ENCODE measurements at places on chromosomes 4 and X.

DNA sequence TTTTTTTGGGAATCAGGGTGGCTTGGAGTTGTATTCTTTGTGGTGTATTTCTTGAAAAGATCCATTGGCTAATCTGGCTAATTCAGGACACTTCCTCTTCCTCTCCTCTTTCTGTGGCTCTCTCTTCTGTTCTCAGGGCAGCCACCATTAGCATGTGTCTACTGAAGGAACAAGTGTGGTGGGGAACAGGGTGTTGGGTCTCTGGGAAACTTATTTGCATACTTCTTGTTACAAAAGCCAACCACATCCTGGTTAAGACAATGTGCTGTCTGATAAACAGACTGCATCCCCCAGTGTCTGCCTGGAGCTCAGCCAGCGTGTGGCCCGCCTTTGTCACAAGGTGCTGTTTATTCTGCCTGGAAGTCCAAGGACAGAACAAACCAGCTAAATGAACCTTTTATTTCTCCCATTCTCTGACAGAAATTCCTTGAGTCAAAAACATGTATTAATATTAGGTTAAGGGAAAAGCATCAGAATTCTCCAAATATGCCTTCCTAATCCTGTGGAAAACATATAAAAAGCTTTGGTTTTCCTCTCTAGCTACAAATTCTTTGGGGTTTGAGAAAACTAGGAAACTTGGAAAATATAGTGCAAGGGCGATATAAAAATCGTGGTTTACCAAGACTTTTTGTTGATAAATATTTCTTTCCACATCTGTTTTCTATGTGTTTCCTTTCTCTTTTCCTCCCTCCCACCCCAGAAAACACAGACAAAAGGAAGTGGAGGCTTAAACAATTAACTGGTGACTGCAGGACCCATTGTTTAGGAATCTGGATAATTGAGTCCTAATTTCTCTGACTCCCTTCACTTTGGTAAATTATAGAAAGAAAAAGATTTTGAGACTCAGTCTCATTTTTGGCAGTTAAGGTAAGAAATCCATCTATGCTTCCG lies 203.6 kb downstream of the SPRY1 start:
- peak; percentile 88 for DNase-seq

GRCh38 chrX:2774776-2775175 lies 22.9 kb downstream of the XG start:
- DNase-seq: no peak

- DNase-seq: no peak
Observed at GRCh38 chrX:57329008-57329407, 42.5 kb downstream of the FAAH2 start.

DNA sequence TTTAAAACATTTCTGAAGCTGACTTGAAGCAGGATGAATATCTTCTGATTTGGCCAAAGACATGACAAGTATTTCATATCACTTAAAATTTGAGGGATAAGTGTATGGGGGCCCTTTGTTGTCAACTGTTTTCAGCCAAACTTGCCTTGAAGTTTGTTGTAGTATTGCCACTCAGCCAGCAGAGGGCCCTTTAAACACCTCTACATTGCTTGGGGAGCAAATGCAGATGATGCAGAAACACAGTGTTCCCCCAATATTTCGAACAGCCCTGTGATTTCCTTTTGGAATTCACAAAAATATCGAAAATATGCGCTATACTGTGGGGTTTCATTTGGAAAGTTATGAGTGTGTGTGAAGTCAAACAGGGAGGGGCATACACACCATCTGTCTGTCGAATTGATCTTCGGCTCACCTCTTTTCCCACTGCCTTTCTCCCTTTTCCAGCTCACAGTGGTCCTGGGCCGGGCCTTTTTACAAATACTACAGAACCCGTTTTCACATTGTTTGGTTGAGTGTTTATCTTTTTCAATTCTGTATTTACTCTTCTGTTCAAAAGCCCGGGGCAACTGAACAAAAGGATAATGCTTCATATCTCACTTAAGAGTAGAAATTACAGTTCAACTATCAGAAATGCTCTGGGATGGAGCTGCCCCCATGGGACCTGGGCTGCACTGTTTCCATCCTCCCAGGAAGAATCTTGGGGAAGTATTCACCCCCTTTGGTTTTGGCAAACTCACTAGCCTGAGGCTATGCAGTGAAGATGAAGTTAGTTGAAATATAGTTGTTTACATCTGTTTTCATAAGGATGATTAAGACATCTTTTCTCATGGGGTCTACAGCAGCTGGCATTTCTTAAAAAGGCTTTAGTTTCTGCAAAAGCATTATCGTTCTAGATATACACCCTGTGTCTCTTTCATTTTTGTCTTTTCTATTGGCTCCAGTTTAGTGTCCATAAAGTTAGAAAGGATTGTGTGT lies 137.6 kb downstream of the EGF start:
- DNase-seq: peak; percentile 14

- peak; percentile 11 for DNase-seq
Observed at GRCh38 chr4:102180046-102180445, 165.2 kb downstream of the SLC39A8 start.

- DNase-seq: peak; percentile 96
Observed at GRCh38 chr4:94207469-94208224, at the start of gene SMARCAD1. SMARCAD1 (plus strand) TSS chr4:94207865; CDS start chr4:94208395, 530 bp downstream.

DNA sequence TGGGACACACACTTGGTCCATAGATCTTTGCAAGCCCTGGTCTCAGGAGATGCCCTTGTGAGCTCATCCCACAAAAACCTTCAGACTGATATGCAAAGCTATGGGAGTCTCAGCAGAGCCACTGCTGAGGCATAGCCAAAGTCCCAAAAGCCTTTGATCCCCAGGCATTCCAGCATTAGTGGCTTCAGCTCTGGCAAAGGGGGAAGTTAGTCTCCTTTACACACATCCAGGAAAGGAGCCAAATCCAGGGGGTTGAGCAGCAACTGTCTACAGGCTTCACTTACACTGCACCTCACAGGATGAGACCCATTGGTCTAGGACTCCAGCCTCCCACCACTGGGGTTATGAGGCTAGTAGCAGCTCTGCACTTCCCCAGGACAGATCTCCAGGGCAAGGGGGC lies 14.0 kb downstream of the PF4 start:
- no peak for DNase-seq

- no peak for DNase-seq
Observed at GRCh38 chr4:8067274-8067936, 91.2 kb downstream of the ABLIM2 start.

GRCh38 chrX:2819345-2820135 lies 9.2 kb upstream of the GYG2 start:
- peak; percentile 11 for DNase-seq

- no peak for DNase-seq
Observed at GRCh38 chr4:178577933-178578332, 1135.7 kb upstream of the AGA start.

GRCh38 chrX:33204889-33205288 lies 6.5 kb downstream of the DMD start:
- DNase-seq: peak; percentile 37

GRCh38 chrX:54825716-54826438 lies 18.3 kb downstream of the MAGED2 start:
- DNase-seq: no peak

DNA sequence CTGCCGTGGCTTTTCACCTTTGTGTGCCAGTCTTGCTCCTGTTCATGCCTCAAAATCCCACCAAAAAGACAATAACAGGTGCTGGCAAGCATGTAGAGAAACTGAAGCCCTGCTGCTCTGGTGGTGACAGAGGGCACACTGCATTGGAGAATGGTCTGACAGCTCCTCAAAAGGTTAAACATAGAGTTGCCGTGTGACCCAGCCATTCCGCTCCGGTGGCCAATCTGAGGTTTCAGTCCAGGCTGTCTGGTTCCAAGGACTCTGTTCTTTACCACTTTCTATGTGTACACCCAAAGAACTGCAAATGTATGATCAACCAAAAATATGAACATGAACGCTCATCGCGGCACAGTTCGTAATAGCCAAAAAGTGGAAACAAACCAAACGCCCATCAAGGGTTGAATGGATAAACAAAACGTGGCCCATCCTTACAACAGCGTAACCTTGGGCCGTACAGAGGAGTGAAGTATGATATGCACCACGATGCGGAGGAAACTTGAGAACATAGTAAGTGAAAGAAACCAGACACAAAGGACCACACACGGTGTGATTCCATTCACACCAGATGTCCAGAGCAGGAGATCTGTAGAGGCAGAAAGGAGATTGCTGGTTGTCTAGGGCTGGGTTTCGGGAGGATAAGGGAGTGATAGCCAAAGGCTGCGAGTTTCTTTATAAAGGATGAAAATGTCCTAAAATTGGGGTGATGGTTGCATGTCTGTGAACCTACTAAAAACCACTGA lies 33.6 kb upstream of the WFS1 start:
- DNase-seq: no peak

- no peak for DNase-seq
Observed at GRCh38 chr4:165330071-165330470, 2.6 kb downstream of the MSMO1 start.
